Right cardiac atrium (tissue), 5 donors: ENCODE measurements at places on chromosomes 1 and 21.
A peak's percentile ranks its signal among the peaks of the same experiment; 100 is the strongest.

GRCh38 chr1:111833334-111833733, 77.6 kb downstream of the DDX20 start:
- DNase-seq = no peak

DNA sequence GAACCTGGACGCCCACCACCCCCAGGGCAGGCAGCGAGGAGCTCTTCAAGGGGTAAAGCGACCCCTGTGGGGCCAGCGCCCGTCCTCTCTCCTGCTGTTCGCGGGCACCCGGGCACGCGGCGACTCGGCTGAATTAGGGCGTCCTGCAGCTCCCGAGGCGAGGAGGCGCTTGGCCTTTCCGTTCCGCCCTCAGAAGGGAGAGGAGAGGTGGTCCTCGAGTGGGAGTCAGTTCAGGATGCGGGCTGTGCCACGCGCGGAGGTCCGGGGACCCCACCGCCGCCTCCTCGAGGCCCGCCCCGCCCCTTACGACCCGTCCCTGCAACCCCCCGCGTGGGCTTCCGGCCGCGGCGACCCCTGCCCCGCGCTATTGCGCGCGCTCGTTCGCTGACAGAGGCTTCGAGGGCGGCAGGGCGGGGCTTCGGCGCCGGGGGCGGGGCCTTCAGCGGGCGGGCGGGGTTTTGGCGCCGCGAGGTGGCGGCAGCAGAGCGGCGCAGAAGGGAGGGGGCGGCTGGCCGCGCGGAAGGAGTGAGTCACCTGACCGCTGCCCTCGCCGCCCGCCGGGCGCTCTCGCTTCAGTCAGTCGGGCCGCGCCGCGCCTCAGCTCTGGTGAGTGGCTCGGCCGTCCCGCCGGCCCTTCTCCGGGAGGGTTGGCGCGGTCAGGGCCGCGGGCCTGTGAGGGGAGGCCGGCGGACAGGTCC, at the start of gene BACH1:
Gene BACH1, plus strand, starts transcription at position 575 of the 698 bp plus-strand sequence. CDS start 22,359 bp downstream, outside the sequence.
- DNase-seq = peak; percentile 97

- DNase-seq = no peak
Measured at GRCh38 chr1:25862785-25863485, 3.7 kb upstream of the AUNIP start.

GRCh38 chr1:161020509-161021164, at the start of gene F11R:
TSS of gene F11R (minus strand) at chr1:161021152. CDS start at chr1:161021073, 79 bp downstream.
- peak; percentile 79 for DNase-seq

GRCh38 chr1:3393987-3394920, 60.2 kb upstream of the ARHGEF16 start:
- no peak for DNase-seq

DNA sequence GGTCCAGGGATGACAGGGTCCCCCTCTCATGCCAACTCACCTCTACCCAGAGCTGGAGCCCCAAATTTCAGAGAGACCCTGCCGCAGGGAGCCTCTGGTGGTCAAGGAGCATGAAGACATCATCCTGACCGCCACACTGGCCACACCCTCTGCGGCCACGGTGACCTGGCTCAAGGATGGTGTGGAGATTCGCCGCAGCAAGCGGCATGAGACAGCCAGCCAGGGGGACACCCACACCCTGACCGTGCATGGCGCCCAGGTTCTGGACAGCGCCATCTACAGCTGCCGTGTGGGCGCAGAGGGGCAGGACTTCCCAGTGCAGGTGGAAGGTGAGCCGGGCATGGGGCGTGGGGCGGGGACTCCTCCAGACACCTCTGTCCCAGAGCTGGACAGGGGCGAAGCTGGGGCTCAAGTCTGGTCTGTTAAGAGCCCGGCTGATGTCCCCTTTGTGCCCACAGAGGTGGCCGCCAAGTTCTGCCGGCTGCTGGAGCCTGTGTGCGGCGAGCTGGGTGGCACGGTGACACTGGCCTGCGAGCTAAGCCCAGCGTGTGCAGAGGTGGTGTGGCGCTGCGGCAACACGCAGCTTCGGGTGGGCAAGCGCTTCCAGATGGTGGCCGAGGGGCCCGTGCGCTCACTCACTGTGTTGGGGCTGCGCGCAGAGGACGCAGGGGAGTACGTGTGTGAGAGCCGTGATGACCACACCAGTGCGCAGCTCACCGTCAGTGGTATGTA, 66.0 kb downstream of the OBSCN start:
- DNase-seq = no peak

- DNase-seq = no peak
Measured at GRCh38 chr1:22041505-22041904, 11.0 kb upstream of the CDC42 start.

DNA sequence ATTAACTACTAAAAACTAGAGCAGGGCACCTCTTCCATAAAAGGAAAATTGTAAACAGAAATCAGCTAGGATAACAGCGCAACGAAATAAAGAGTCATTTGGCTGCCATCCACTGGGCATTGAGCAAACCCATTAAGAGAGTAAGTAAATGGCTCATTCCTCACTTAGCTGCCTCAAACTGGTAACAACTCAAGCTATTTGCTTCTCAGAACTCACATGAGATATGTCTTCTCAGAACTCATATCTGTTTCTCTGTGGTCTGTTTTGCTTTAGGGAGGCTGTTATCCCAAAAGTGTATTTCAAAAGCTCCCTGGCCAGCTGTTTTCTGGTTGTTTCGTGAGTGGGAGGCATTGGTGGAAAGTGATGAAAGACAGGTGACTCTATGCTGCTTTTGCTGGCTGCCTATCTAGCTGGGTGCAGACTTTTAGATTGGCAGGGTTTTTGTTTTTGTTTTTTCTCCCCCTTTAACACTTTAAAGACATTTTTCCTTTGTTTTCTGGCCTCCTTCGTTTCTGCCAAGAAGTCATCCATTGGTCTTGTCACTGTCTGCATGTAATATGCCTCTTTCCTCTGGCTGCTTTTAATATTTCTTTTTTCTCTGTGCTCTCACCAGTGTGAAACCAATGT, 269.2 kb upstream of the RGS18 start:
- no peak for DNase-seq
